ENCODE measurements at places on chromosomes 11 and 22.

- no peak for DNase-seq
Observed at GRCh38 chr11:36657610-36658267, 59.7 kb upstream of the RAG2 start.

GRCh38 chr11:126175393-126175792 lies 36.1 kb downstream of the RPUSD4 start:
- DNase-seq, result no peak

- DNase-seq, result no peak
Observed at GRCh38 chr11:75735181-75735845, 17.7 kb downstream of the MOGAT2 start.

DNA sequence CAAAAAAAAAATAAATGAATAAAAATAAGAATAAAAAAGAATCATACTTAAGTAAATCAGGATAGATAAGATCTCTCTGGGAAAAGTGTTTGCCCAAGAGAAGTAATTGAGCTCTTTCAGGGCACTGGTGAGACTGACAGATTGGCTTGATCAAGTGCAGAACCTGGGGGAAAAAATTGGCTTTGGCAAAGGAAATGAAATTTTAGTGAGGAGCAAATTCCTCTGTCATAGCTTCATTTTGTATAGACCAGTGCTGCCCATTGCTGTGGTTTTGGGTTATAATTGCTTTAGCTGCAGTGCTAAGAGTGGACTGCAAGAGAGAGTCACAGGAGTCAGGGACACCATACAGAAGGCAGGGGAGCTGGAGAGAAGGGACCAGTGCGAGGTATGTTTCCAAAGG lies 35.7 kb downstream of the SFI1 start:
- no peak for DNase-seq

GRCh38 chr11:17206463-17206862 lies 1.3 kb downstream of the PIK3C2A start:
- no peak for DNase-seq

DNA sequence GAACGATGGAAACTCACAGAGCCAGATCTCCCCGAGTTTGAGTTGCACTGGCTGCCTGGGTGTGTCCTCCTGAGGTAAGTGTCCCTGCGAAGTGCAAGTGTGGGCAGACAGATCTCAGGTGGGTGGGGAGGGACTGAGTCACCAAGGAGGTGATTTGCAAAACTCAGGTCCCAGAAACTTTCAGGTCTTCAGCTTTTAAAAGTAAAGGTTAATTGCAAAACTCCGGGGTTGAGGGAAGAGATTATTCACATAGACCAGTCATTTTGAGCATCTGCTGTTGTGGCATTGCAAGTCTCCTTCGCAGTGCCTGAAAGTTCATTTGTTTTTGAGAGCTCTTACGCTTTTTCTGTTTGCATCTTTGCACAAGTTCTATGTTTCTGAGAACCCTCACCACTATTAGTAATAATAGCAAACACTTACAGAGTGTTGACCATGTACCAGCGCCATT lies 7.1 kb downstream of the CD44 start:
- DNase-seq, result no peak

DNA sequence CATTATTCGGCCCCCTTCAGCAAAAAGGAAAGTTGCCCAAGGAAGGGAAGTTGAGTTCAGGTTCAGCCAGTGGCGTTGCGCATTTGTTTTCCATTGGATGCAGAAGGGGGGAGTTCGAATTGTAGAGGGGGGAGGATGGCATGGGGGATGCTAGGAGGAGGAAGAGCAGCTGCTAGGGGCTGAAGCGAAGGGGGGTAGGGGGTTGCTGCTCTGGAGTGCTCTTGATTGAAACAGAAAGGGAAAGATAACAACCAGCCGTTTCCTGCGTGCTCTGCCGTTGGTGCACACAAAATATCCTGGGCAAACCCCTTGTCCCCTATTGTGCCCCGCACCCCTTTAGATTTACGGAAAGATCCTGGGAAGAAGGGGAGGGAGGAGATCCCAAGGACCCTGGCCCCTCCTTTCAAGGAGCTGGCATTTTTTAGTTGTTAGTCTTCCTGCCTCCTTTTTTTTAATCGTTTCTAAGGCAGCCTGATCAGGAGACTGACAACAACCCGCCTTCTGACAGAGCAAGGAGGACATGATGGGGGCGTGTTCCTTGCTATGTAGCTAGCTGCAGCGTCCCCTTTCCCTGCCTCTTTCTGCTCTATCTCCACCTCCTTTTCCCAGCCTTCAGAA lies 2.1 kb downstream of the KMT2A start:
- DNase-seq, result peak; percentile 58

- DNase-seq, result no peak
Observed at GRCh38 chr11:71453918-71454304, 908 bp downstream of the NADSYN1 start.

DNA sequence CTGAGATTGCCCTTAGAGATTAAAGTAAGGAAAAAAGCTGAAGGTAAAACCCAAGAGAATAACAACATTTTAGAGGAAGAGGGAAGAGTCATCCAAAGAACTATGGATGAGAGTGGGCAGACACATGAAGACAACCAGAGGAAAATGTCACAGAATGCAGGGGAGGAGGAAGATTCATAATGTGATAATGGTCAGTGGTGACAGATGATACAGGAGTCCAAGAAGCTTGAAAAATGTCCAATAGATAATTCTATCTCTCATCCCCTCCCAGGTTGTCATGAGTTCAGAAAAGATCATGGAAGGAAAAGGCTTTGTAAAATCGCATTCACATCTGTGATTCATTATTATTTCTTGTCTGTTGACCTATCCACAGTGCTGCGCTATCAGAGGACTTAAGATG lies 282.3 kb upstream of the CCDC90B start:
- DNase-seq, result no peak

- no peak for DNase-seq
Observed at GRCh38 chr11:82034527-82034926, 699.1 kb downstream of the FAM181B start.

GRCh38 chr11:44104481-44105294 lies 9.2 kb downstream of the EXT2 start:
- no peak for DNase-seq

DNA sequence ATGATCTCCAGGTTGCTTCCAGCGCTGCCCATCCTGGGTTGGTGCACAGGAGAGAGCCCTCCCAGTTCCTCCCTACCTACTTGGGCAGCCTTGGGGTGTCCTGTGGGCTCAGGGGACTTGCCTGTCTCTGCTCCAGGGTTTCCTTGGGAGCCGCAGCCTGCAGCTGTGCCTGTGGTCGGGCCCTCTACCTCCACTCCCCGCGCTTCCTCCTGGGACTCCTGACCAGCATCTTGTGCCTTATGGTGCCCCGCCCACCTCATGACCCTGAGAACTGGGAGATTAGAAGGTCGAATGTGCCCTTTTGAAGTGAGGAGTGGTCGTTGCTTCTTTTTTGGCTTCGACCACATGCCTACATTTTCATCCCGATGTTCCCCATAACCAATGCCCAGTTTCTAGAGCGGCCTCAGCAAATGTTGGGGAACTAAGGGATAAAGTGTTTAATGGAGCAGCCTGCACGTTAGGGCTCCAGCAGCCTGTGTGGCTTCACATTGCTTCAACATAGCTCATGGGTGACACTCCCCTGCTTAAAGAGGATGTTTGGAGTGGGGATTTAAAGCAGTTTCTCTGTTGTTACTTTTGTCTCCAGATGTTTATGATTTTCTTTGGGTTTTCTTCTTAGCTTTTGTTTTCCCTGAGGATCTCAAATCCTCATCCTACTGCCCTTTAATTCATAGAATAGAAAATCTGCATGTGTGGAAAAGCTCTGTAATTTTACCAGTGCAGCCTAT lies 248.8 kb downstream of the TBC1D22A start:
- DNase-seq, result no peak

- DNase-seq, result no peak
Observed at GRCh38 chr11:110148775-110149744, 55.9 kb downstream of the ZC3H12C start.

DNA sequence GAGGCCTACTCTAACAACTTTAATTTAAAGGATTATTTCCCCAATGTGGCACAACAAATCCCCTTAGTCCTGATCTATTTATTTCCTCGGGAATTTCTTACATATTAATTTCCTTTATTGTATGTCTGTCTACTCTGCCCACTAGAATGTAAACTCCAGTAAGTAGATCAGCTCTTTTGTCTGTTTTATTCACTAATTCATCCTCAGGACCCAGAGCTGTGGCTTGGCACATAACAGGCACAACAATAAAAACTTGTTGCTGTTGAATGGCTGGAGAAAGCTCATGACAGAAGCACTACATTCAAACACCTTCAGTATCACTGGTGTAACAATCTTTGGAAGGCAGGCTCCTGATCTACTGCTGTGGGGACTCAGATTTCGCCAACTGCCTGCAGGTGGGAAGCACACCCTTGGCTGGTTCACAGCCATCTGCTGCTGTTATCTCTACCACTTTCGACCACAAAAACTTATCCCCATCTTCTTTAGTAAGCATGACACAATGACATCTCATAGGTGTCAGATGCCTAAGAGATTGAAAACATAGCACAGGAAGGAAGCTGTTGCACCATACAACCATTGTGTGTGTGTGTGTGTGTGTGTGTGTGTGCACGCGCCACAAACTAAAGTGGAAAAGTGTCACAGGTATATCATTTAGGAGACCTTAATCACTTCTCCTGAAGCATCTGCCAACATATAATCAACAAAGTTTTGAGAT lies 11.9 kb downstream of the HIRA start:
- no peak for DNase-seq

DNA sequence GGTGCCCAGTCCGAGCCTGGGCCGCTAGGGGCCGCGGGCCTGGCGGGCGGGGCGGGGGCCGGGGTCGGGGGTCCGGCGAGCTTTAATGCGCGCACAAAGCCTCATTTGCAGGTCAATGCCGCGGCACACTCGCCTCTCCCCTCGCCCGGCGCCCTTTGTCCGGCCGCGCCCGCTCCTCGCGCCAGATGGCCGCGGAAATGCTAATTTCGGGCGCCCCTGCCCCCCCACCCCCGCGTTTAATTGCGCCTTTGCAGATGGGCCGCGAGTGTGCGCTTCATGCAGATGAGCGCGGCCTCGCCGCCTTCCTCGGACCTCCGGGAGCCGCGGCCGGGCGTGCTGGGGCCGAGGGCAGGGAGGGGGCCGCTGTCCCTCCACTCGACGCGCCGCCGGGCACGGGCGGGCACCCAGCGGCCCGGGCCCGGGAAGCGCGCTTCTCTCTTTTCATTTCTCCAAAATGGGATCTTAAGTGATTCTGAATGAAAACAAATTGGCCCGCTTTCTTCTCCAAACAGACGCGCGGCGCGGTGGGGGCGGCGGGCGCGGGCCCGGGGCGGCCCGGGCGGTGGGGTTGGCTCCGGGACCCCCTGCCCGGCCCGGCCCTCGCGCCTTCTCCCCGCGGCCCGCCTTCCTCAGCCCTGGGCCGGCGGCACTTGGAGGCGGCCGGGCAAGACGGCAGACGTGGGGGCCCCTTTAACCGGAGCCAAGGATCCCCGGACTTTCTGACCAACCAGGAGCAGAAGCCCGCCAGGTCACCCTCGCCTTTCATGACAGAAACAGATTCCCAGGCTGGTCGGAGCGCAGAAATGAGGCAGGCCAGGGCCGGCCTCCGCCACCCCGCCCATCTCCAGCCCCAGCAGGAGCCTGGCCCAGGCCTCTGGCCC lies 22.9 kb downstream of the CDKN1C start:
- DNase-seq, result no peak

DNA sequence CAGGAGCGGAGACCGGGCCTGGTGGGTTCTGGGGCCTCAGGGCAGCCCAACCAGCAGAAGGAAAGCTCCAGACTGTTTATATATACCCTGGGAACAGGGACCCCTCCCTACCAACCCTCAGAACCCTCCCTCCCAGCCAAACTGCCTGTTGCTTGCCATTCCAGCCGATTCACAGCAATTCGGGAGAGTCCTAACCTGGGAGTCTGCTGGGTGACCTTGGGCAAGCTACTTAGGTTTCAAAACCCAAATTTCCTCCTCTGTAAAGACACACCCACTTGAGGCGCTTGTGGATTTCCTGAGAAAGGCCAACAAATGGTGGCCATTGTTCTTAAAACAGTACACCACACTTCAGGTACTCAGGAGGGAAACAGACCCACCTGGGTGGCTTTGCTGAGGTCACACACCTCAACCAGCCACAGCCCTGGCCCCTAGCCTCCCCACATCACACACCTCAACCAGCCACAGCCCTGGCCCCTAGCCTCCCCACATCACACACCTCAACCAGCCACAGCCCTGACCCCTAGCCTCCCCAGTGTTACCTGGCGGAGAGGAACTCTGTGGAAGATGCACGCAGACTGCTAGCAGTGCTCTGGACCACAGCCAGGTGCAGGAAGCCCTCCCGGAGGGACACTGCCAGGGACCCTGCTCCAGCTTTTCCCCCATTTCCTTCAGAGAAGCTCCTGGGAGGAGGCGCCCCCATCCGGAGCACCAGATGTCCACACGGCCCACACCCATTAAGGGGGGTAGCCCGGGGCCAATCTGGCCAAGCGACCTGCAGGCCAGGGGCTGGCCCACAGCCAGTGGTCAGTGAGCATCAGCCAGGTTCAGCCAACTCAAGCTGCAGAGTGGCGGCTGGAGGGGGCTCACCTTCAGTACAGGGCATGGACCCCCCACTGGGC lies 6.2 kb downstream of the SHISA8 start:
- DNase-seq, result no peak

- no peak for DNase-seq
Observed at GRCh38 chr11:59776210-59777066, 21.3 kb downstream of the STX3 start.

DNA sequence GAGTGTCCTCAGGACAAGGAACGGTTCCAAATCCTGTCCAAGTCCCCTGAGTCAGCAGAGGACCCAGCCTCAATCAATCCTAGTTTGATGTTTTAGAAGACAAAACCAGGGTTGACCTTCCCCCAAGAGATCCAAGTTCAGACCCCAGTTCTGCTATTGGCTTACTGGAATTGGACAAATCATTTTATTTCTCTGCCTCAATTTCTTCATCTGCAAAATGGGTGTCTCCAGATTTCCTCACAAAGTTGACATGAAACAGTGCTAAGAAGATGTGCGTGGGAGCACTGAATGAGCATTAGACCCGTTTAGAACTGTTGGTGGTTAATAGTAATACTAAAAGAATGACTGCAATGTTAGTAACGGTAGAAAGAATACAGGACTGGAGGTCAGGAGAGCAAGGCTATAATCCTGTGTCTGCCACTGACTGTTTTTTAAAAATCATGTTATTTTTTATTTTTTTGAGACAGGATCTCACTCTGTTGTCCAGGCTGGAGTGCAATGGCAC lies 32.8 kb upstream of the SCUBE1 start:
- no peak for DNase-seq

DNA sequence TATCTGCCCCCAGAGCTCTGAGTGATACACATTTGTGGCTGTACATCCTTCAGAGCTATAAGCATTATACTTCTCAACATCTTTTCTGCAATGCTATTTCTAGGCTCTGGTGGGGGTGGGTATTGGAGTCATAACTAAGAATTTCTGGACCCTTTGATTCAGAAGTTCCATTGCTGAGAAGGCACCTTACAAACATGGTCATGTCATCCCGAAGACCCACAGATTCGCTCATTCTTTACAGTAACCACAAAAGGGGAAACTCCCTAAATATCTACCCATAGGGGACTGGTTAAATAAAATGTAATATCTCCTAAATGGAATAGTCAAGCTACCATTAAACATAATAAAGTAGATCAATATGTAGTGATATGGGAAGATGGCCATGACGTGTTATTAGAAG lies 98.8 kb downstream of the PRR5L start:
- DNase-seq, result no peak

All from upper lobe of left lung (tissue), 6 donors.